Stimulated activated CD4-positive, alpha-beta T cell treated with anti-CD3 and anti-CD28 coated beads, Interleukin-2, amount 100 ng/mL, for 48 hours (primary cell): ENCODE measurements at places on chromosomes 1 and 21.

GRCh38 chr1:182196897-182197870 is 135.7 kb upstream of the ZNF648 start:
- DNase-seq = no peak

DNA sequence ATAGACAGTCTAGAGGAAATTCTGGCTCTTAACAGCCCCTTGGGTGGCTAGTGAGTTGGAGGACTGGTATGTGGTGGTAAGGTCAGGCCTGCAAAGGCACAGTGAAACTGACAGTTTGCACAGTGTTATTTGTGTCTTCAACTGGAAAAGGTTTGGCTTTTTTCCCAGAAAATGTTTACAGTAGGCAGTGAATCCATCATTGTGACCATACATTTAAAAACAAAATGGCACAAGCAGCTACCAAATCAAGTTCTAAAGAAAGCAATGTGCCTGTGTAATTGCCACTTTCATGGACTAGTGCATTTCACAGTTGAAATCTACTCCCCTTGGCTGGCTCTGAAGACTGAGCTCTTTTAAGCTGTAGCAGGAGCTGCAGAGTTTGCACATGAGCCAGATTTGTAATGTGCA is 24.8 kb downstream of the ATPAF1 start:
- no peak for DNase-seq

- DNase-seq = no peak
These were observed 290.9 kb downstream of the LRRIQ3 start for GRCh38 chr1:73907051-73907450.

GRCh38 chr1:203098445-203098844 is 12.6 kb upstream of the MYOG start:
- no peak for DNase-seq

DNA sequence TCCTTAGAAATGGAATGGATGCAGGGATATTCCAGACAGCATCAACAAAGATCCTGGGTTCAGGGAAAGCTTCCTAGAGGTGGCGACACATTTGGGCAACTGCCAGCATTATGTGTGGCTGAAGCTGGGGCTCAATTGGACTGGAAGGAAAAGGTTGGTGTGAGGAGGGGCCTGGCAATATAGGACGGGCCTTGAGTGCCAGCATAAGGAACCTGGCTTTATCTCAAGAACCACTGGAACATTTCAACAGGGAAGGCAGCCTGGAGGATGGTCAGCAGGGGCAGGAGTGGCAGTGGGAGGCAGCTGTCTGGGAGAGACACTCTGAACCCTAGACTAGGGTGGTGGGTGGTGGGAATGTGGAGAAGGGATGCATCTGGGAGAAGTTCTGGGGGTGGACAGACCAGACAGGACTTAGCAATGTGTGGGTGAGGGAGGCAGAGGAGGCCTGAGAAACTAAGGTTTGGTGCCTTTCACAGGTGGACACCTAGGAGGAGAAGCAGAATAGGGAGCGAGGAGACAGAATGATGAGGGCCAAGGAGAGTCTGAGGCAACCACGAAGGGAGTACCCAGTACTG is 3.5 kb downstream of the SH3BGRL3 start:
- DNase-seq = no peak

- no peak for DNase-seq
These were observed 142.8 kb downstream of the HUNK start for GRCh38 chr21:32015461-32016139.

DNA sequence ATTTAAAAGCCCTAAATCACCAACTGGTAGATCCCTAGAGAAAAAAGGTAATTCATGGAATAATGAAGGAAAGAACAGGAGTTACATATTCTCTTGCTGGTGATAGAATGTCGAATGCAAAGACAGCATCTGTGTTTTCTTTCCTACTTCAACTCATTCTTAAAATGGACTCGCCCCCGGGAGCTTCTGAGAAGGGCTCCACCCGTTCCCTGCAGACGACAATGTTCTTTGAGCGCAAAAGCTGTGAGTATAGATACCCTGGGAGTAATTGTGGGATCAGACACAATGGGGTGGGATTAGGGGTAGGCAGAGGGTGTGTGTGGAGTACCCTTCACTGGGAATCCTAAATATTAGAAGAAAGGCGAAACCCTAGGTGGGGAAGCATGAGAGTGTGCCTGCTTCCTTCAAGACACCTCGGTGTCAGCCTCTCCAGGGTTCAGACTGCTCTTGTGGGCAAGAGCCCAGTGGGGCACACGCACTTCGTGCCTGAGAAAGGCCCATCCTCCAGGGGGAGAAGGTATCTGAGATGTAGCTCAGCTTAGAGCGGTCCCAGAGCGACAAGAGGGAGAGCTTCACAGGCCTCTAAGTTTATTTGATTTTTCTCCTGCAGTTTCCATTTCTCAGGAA is 123.3 kb upstream of the DPYD start:
- no peak for DNase-seq
